ENCODE measurements at places on chromosomes 11 and 22.

DNA sequence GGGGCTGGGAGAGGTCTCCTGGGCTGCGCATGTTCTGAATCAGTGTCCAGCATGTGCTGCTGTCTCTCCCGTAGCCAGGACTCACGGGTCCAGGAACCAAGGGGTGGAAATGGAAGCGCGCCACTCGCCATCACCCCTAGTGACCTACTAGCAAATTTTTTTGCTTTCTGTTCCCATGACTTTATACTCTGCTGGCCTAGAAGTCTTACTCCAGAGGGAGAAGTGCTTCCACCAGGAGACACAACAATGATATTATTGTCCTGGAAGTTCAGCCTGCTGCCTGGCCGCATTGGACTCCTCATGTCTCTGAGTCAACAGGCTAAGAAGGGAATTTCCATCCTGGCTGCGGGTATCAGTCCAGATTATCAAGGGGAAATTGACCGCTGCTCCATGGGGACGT lies 729.7 kb downstream of the BRD1 start:
- no peak for DNase-seq

DNA sequence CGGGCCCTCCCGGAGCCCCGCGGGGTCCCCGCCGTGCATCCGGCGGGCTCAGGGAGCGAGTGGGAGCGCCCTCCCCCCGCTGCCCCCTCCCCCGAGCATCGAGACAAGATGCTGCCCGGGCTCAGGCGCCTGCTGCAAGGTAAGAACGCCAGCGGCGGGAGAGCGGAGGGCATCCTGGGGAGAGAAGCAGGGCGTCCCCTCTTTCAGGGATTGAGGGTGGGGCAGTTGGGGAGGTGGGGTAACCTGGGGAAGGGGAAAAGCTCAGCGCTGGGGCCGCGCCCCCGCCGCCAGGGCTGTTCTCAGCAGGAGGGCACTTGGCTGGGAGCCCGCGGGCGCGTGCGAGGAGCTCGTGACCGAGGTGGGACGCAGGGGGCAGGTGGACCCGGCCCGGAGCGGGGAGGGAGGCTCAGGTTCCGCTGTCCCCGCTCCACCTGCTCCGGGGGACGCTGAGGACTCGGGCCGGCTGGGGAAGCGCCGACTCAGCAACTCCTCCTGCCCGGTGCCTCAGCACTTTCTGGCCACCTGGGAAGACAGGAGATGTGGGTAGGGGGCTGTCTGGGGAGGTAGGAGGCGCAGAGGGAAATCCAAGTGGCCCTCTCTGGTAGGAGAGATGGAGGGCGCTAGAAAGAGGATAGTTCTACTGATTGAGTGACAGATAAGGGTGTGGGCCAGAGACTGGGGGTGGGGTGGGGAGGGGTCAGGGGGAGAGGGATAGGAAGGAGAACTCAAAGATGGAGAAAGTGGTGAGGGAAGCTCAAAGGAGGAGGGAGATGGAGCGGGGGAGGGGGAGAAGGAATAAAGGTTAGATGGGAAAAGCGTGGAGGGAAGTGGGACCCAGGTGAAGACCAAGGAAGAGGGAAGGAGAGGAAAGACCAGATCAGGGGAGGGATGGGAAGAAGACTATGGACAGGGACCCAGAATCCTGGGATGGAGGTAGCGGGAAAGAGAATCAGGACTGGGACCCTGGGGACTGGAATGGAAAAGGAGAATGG lies 726 bp downstream of the RTN4RL2 start:
- DNase-seq = no peak

DNA sequence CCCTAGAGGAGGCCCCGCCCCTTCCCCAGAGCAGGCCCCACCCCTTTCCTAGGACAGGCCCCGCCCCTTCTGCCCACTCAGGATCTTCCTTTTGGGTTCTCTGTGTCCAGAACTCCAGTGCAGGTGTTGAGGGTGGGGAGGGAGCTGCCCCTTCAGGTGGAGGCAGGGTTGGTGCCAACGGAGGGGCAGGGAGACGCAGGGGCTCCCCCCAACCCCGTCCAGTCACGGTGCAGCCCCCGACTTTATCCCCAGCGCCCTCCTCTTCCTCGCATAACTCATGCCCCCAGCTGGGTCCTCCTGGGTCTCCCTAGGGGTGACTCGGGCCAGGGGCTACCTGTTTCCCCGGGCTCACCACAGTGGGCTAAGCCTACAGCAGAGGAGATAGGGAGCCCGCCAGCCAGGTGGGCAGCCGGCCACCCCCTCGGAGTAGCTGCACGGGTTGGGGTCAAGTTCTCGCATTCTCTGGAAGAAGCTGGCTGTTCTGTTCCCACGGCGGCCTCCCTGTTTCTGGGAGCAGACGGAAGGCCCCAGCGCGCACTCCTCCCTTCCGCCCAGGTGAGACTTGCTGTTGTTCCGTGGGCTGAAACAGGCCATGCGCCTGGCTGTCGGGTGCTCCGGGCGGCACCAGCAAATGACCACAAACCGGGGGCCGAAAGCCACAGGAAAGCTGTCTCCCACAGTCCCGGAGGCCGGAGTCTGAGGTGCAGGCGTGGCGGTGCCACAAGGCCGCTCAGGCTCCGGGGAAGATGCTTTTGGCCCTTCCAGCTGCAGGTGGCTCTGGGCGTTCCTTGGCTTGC lies 38.9 kb downstream of the MUC2 start:
- no peak for DNase-seq

- no peak for DNase-seq
Measured at GRCh38 chr11:124894606-124895430, 2.8 kb downstream of the ROBO4 start.

- DNase-seq = no peak
Measured at GRCh38 chr22:49724030-49724892, 103.4 kb downstream of the BRD1 start.

Measured in spinal cord (tissue), 10 donors.